ENCODE measurements at places on chromosomes 2 and 18. TPM values are rescaled to one million over a fixed set of nuclear protein-coding genes. Genes with fewer than 3 reads are reported as not detected.

DNA sequence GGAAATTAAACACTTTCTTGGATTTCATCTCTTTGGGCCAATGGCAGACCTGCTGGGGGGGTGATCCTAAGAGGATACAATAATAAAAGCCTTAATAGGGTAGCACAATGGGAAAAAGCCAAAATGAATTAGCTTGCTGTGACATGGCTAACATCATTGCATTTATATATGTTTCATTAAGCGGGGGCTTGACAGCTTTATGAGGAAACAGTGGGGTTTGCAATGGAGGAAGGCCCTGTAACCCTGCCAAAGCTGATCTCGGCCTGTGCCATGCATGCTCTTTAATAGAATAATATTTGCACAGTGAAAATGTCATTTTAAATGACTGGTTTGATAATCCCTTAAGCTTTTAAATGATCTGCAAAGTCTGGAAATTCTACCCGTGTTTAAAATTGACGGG is 291.5 kb downstream of the SLC4A3 start:
- DNase-seq, result no peak

- no peak for DNase-seq
Observed at GRCh38 chr2:215160081-215160480, 21.7 kb upstream of the ABCA12 start.

DNA sequence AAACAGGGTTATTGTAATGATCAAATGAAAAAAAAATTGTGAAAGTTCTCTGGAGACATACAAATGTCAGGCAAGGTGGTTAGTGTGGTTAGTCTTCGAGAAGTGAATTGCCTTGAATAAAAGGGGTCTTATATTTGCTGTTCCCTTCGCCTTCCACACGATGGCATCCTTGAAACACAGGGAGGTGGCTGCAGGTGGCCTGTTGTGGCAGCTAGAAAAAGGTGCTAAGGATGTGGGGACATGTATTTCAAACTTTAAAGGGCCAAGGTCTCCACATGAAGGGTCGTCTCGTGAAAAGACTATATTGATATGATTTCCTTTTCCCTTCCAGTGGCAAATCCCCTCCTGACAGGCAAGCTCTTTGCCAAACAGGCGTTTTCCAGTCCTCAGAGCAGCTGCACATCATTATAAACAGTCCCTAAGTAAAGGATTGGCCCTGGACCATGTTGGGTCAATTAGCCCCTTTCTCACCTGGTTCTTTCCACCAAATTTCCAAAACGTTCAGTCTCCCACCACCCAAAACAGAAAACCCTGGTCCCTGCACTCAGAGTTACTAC is 68.5 kb downstream of the COPS8 start:
- DNase-seq, result no peak

GRCh38 chr2:114400890-114401289 is 41.6 kb upstream of the DPP10 start:
- no peak for DNase-seq

DNA sequence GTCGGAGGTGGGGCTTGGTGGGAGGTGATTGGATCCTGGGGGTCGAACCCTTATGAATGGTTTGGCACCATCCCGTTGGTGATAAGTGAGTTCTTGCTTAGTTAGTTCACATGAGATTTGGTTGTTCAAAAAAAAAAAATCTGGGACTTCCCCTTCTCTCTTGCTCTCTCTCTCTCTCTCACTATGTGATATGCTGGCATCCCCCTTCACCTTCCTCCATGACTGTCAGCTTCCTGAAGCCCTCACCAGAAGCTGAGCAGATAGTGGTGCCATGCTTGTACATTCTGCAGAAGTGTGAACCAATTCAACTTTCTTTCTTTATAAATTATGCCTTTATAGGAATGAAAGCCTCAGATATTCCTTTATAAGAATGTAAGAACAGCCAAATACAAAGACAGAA is 269.7 kb upstream of the APCDD1 start:
- no peak for DNase-seq

GRCh38 chr2:179565807-179566206 is 295.6 kb downstream of the ZNF385B start:
- DNase-seq, result no peak

DNA sequence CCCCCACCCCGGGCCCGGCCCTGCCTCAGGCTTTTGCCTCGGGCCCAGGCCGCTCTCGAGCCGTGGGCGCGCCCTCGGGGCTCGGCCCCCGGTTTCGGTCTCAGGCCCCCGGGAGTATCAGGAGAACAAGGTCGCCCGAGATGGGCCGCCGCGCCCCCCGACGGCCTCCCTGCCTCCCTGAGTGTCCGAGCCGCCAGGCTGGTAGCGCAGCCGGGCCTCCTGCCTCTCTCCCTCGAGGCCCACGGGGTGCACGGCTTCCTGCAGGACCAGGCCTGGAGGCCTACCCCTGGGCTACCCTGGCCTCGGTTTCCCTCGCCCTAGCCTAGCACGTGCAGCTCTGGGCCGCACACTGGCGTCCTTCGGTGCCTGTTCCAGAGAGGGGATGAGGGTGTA is 8.4 kb downstream of the GBX2 start:
- no peak for DNase-seq

GRCh38 chr2:49770919-49771318 is 616.6 kb upstream of the FSHR start:
- DNase-seq, result peak; percentile 28

- DNase-seq, result peak; percentile 81
Observed at GRCh38 chr2:102698369-102699111, 63.3 kb upstream of the TMEM182 start.

GRCh38 chr2:143901185-143901842 is 618.6 kb downstream of the ZEB2 start:
- no peak for DNase-seq

- no peak for DNase-seq
Observed at GRCh38 chr2:174153757-174154680, 94.3 kb downstream of the OLA1 start.

DNA sequence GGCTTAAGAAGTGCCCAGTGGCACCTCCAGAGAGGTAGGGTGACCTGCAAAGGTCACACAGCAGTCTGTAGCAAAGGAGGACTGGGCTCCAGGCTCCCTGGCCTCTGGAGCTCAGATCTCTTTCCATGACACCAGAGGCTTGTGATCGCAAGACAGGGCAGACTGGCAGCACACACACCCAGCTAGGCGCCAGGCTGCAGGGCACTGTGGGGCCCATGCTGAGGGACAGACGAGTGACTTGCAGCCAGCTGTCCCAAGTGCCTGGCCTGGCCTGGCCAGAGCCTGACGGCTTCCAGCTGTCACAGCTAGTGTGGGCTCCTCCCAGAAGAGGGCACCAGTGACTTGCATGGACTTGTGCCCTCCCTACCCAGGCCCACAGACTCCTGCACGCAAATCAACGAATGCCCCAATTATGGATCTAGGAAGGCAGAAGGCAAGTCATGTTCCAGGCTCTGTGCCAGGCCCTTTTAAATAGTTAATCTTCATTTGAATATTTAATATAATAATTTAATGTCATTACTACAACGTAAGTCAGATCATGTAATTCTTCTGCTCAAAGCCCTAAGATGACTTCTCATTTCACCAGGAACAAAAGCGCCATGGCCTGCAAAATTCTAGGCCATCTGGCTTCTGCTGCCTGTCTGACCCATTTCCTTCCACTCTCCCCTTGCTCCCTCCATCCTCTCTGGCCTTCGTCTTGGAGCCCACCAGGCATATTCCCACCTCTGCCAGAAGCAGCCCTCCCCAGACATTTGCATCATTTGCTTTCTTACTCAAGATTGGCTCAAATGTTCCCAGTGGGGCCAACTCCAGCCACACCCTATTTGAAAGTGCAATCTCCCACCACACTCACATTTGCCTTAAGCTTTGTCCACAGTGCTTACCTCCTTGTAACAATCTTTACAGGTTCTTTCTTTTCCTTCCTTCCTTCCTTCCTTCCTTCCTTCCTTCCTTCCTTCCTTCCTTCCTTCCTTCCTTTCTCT is 3.7 kb upstream of the SPEG start:
- no peak for DNase-seq

DNA sequence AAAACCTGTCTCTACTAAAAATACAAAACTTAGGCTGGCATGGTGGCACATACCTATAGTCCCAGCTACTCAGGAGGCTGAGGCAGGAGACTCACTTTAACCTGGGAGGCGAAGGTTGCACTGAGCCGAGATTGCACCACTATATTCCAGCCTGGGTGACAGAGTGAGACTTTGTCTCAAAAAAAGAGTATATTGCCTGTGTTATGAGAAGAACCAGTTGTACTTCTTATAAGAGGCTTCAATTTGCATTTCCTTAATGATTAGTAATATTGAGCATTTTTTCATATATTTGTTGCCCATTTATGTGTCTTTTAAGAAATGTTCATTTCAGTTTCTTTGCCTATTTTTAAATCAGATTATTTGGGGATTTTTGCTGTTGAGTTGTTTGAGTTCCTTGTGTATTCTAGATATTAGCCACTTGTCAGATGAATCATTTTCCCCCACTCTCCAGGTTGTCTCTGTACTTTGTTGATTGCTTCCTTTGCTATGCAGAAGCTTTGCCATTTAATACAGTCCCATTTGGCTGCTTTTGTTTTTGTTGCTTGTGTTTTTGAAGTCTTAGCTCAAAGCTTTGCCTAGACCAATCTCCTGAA is 75.8 kb upstream of the LRPPRC start:
- no peak for DNase-seq

- DNase-seq, result no peak
Observed at GRCh38 chr2:81551040-81551634, 1246.6 kb upstream of the LRRTM1 start.

DNA sequence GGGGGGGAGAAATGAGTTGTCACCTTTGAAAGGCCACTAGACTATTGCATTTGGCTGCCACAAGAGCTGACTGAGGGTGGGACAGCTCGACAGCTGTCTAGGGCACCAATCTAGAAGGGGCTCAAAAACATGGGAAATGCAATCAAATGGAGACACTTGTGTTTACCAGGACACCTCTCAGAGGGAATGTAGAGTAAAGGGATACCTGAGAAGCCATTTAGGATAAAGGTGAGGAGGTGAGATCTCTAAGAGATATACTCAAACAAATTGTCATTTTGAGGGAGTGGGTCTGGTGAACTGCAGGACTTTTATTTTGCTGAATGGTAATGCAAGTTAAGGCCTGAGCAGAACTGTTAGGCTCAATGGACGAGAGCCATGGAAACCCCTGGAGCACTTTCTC is 159.8 kb downstream of the DDX1 start:
- DNase-seq, result no peak

DNA sequence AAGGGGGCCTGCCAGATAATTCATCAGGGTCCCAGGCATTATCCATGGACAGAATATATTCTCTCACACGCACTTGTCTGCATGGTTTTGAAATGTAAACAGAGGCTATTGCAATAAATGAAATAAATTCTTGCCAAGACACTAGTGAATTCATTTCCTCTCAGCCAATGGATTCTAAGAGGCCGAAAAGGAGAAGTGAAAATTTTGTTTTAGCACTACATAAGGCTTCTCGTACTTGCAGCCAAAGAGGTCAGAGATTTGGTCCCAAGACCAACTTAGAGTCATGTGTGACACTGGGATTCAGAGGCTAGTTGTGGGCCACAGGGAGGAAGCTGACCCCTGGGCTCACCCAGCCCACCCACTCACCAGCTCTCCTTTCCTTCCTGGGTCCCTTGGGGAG is 184.1 kb upstream of the GLI2 start:
- no peak for DNase-seq

GRCh38 chr2:219419331-219420197 is 1.4 kb downstream of the DES start:
- no peak for DNase-seq

DNA sequence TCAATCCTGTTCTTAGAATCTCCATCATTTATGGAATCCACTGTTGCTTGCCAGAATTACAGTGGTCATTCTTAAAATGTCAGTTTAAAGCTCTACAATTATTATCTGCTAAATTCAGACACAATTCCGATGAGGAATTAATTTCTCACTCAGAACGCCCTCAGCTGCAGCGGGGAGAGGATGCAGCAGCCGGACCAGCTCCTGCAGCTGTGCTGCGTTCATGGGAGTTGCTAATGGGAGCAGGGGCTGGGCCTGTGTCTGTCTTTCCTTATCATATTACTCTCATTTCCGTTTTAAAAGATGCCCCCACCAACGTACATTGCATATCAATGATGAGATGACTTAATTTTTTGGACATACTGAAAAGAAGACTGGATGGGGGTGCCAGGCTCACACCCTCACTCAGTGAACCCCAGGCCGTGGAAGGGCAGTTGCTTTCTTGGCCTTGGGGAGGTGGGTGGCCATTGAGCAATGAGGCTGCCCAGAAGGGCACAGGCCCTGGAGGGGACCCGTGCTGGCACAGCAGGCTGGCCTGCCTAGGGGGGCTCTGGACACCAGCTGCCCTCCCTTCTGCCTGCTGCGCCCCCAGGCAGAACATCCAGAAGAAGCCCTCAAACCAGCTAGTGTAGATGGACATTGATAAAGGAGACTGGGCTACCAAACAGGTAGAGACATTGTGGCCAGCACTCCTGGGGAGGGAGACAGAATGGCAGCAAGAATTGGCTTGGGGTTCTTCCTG is 503.6 kb upstream of the MYT1L start:
- DNase-seq, result no peak

DNA sequence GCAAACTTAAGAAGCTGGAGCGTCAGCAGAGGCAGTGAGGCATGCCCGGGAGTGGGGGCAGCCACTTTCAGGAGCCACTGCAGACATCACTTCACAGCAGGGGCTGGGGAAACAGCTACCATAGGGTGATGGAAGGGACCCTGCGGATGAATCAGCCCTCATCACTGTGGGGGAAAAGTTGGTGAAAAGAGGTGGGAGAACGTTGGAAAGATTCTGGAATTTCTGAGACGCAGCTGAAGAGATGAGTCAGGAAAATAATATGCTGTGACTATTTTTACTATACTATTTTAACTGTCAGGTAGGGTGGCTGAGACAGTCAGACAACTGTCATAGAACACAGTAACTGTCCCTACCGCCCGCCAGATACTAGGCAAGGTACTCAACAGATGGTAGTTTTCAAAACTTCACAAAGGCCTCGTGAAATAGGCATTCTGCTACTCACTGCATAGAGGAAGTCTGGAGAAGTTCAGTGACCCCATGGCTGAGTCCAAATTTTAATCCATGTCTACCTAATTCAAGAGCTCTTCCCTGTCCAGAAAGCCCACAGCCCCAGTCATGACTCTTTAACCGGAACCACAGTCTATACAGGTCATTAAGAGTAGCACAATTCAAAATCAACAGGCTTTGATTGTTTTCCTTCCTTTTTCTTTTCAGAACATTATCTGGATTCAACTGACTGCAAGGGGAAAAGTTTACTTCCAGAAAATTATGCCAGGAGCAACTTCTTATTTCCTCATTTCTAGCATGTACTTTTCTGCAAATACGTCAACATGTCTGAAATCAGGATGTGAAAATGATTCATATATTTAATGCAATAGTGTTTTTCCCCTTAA is 39.3 kb upstream of the EPB41L3 start:
- no peak for DNase-seq

Gene PDE1A
- total RNA-seq, result 27.8 TPM

Gene SALL3
- 0.17 TPM for total RNA-seq

Gene CTDSP1
- 184 TPM for total RNA-seq

Gene IL37
- total RNA-seq, result 0.29 TPM

Gene IL36RN
- not detected for total RNA-seq

Gene PTPRN
- 0.60 TPM for total RNA-seq

Gene DTNB
- total RNA-seq, result 35.9 TPM

Gene SIX3
- not detected for total RNA-seq

All from mucosa of gallbladder (tissue), 1 donor.